ENCODE measurements at places on chromosomes 13 and 19.

DNA sequence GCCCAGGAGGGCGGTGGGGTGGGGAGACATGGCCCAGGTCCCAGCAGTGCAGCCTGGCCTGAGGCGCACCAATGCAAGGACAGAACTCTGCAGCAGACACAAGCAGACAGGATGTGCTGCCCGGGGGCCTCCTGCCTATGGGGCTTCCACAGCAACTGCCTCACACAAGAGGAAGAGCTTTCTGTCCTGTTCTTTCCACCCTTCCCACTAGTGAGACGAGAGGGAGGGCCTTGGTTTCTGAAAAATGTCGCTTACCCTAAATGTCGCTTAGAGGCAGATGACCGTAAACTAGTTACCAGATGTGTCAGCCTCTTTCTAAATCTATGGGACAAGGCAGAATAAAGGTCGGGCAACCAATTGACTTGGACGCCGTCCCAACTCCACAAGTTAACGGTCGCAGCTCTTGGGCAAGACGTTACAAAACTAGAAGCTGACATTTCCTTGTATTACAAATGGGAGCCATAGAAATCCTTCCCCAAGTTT is at the start of gene LAIR1:
LAIR1 (minus strand) TSS at position 157 of the 483 bp plus-strand sequence; CDS start at position 30, 127 bp downstream.
- no peaks in the 10 kb centered on the region for H3K36me3 ChIP-seq
- no peak within 1 kb of the TSS for H3K27ac ChIP-seq
- DNase-seq = no peak
- H3K27me3 ChIP-seq = peaks cover 9% of the 10 kb centered on the region
- H3K4me1 ChIP-seq = no peaks in the 10 kb centered on the region

DNA sequence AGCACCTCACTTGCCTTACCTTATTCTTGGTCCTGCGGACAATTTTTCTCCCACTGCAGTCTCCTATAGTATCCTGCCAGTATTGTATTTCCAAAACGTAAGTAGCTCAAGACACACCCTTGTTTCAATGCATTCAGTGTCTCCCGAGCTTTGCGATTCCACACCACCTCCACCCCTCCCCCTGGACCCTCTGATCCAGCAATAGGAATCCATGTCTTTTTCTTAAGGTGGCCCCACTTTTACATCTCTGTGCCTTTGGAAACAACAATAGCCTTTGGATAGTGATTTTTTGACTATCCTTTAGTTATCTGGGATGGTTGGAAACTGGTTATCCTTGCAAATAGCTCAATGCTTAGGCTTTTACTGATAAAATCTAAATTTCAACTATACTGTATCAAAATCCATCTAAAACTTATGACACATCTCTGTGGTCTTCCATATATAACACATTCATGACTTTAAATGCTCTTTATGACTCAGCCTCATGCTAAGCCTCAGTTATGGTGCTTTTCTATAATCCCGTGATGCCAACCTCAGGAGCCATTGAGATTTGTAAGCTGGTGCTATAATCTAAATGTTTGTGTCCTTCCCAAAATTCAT is 27.1 kb downstream of the FAM216B start:
- H3K27me3 ChIP-seq = no peaks in the 10 kb centered on the region
- no peak for DNase-seq
- H3K27ac ChIP-seq = no peak overlapping the region

DNA sequence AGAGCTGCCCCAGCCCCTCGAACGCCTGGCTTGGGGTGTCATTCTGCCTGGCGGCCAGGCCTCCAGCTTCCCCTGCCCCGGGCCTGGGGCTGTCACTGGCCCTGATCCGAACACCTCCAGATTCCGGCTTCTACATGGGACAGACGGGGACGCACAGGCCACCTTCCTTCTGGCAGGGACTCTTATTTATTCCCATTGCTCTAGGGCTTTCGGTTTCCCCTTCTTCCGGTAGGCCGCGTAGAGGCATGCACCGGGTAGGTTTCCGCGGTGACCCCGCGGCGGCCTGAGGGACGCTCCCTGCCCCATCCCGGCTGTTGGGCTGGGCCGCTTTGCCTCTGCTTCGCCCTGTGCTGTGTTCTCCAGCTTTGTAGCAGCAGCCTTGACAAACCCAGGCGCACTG is 28.2 kb downstream of the CERS1 start:
- no peak for DNase-seq
- peaks cover 8% of the 10 kb centered on the region for H3K4me1 ChIP-seq
- H3K4me3 ChIP-seq = no peak overlapping the region
- H3K27ac ChIP-seq = no peak overlapping the region

- no peak for DNase-seq
- no peak overlapping the region for H3K4me3 ChIP-seq
- peaks cover 5% of the 10 kb centered on the region for H3K36me3 ChIP-seq
- H3K27ac ChIP-seq = no peak overlapping the region
Measured at GRCh38 chr13:58579468-58579867, 947.9 kb downstream of the PCDH17 start.

Measured in type B pancreatic cell (in vitro differentiated cells).